T47D (cell line): ENCODE measurements at places on chromosomes 5 and 9.

DNA sequence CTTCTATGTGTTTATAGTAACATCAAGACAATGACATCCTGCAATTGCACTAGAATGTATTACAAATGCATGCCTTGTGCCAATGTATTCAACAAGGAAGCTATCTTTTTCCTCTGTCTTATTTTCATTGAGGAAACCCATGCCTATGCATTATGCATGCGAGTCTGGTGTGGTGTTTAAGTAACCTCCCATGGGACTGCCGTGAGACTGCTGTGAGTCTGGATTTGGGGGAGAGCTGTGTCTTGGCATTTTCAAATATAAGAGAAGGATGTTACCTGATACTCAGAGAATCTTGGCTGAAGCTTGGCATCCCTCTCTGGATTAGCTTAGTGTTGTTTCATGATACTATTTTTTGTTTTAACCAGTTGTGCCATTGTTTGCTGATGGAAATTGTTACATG is 98.3 kb downstream of the F2RL2 start:
- no peak for DNase-seq

DNA sequence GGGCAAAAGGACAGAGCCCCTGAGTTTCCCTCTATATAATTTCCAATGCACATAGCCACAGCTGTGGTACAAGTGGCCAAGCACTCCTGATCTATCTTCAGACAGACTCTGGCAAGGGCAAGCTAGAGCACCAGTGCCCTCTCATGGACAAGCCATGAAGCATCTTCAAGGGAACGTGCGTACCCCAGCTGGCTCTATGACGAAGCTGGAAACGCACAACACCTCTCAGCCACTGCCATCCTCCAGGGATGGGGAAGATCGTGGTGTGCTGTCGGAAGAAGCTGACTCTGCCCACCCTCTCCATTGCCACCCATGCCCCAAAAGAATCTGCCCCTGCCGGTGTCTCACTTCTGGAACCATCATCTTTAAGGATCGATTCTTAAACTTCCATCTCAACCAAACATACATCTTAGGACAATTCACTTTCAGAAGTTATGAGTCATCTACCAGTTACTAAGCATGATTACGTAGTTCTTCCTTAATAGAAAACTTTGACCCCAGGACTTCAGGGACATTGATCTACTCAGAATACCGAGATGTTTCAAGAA is 482.9 kb downstream of the AGTPBP1 start:
- peak; percentile 52 for DNase-seq

- DNase-seq, result no peak
These were observed 164.3 kb downstream of the AGTPBP1 start for GRCh38 chr9:85577353-85577952.

GRCh38 chr5:95184924-95185323 is 100.0 kb downstream of the MCTP1 start:
- DNase-seq, result no peak

GRCh38 chr5:132526290-132526973 is 16.9 kb downstream of the IL5 start:
- DNase-seq, result peak; percentile 75

DNA sequence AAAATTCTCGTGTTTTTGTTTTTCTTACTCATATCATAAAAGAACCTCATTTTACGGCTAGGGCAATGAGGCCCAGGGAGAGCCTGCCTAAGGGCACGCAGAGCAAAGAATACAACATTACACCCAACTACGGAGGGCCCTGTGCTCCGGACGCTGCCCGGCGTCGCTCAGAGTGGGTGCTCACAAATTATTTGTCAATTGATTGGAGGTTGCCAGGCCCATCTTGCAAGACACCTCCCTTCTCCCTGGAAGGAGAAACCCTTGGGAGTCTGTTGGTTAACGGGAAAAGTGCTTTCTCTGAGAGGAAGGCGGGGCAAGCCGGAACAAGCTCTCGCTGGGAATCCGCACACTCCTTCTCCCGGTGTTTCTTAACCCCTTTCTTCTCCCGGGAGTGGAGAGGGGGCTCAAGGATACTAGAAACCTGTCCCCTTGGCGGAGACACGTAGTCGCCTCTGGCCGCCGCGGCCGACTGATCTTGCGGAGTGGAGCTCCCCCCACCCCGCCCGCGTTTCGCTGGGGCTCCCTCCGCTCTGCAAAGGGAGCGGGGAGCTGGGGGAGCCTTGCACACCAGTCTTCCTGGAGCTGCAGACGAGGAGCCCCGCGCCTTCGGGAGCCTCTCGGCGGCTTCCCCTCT is 599.3 kb upstream of the SGCD start:
- DNase-seq, result no peak

DNA sequence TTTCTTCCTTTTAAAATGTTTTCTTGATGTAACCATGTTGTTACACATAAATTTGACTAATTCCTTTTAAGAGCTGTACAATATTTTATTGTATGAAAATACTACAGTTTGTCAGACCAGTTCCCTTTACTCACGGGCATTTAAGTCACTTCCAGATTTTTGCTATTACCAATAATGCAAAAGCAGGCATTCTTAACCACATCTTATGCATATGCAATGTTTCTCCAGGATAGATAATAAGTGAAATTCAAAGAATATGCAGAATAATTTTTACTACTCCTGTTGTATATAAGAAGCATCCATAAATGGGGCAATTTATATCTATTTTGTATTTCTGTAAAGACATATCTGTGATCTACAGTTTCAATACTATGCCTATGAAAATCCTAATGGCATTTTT is 77.3 kb downstream of the FNIP1 start:
- DNase-seq, result no peak
